SK-N-SH treated with all-trans-retinoic acid at 6 μM for 48 hours (cell line): ENCODE measurements at places on chromosomes 13 and 19.

DNA sequence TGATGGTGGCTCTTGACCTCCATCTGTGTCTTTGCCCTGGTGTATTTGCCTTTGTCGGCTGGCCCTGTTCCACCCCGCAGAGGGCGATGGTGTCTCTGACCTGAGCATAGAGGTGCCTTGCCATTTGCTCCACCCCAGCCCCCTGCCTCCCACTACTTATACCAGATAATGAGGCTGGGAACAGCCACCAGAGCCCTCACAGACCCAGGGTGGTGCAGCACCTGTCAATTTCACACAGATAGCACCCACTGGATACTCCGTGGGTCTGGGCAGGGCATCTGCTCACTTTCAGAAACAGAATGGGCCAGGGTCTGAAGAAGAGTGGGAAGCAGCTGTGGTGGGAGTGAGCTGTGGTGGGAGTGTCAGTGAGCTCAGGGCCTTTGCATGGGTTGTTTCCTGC lies 4.1 kb downstream of the ZNF536 start:
- no peak for ATAC-seq

DNA sequence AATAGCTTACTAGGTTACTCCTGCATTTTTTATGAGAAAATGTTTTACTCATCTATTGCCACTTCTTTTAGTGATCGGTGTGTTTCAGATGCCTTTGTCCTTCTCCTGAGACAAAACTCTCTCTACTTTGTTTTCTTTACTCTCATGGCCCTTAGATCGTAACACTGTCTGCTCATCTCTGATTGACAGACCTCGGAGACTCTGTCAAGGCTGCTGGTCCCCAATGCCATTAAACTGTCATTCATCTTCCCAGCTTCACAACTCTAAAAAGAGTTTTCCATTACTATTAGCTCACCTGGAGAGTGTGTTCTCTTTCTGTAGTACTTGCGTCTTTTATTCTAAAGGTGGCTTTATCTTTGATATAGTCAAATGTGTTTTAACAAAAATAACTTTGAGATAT lies 765.2 kb downstream of the SLITRK1 start:
- no peak for ATAC-seq

GRCh38 chr19:35796645-35797542 lies 15.8 kb downstream of the PRODH2 start:
- no peak for ATAC-seq

DNA sequence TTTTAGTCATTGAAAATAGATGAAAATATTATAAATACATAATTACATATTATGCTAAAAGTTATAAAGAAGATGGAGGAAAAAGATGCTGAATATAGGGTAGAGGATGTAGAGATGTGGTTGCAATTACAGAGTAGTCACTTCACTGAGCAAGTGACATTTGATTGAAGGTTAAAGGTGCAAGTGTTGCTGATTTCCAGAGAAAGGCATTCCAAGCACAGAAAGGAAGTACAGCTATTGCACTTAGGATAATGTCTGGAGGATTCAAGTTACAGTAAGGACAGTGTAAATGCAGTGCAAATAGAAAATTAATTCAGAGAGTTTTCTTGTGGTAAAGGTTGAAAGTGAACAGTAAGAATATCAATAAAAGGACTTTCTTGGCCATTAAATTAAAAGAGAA lies 1721.8 kb downstream of the PCDH9 start:
- ATAC-seq: peak; percentile 37; the same call in 2 of the 3 replicates

- no peak for ATAC-seq
These were observed 57.4 kb downstream of the PEPD start for GRCh38 chr19:33464010-33464732.

- ATAC-seq: no peak
These were observed 7.0 kb downstream of the RPS9 start for GRCh38 chr19:54207676-54207982.

GRCh38 chr19:12885749-12886650 lies 1.0 kb downstream of the KLF1 start:
- ATAC-seq: no peak

GRCh38 chr13:75454497-75454896 lies 27.5 kb downstream of the TBC1D4 start:
- ATAC-seq: no peak

DNA sequence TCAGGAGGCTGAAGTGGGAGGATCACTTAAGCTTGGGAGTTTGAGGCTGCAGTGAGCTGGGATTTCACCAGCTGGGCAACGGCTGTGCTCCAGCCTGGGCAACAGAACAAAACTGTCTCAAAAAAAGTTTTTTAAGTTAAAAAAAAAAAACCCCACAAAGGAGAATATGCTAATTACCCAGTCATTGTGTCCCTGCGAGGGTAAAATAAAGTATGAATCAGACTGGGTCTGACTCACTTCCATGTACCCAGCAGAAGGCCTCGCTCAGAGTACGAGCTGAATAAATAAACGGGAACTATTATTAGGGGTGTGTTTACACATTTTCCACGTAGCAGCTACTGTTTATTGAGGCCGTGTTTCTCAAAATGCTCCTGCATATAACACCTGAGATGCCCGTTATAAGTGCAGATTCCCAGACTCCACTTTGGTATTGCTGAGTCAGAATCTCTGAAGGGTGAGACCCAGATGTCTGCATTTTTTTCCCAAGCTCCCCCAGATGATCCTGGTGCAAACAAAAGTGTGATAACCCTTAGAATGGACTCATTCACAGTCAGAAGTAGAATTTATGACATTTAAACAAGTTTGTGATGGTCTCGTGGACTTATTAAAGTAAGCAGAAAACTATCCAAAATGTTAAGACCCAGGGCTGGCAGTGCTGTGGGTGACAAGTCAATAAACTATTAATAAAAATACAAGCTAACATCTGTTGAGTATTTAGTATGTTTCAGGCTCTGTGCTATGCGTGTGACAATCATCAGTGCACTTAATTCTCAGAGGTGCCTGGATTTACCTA lies 28.2 kb downstream of the KCNC3 start:
- ATAC-seq: peak; percentile 79

- no peak for ATAC-seq
These were observed 11.6 kb downstream of the OXGR1 start for GRCh38 chr13:96982672-96983071.

DNA sequence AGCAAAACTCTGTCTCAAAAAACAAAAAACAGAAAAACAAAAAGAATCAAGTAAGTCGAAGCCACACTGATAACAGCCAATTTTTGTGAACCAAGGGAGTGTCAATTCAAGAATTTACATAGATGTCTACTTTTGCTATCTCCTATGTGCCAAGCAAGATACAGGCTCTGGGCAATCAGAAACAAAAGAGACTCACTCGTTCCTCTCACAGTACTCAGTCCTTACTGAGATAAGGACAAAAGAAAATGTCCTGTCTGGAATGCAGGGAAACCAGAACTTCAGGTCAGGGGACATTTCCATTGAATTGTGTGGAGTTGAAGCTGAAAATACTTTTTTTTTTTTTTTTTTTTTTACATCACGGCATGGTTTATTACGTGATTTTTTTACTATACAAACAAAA lies 53.0 kb downstream of the NLRP12 start:
- no peak for ATAC-seq

DNA sequence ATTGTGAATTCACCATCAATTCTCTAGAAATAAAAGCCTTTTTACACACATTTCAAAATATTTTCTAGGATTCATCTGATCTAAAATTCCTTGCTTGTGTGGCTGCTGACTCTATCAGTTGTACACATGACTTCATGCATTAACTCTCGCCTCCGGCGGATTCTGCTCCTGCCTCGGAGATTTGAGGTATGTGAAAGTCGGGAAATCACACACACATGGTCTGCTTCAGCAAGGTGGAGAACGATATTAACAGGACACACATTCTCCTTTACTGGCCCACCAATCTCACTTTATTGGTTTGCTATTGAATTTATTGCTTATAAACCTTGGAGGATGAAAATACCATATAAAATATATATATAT lies 855.7 kb downstream of the SLITRK5 start:
- ATAC-seq: no peak

GRCh38 chr13:113220877-113221276 lies 11.5 kb downstream of the CUL4A start:
- peak; percentile 36 for ATAC-seq

DNA sequence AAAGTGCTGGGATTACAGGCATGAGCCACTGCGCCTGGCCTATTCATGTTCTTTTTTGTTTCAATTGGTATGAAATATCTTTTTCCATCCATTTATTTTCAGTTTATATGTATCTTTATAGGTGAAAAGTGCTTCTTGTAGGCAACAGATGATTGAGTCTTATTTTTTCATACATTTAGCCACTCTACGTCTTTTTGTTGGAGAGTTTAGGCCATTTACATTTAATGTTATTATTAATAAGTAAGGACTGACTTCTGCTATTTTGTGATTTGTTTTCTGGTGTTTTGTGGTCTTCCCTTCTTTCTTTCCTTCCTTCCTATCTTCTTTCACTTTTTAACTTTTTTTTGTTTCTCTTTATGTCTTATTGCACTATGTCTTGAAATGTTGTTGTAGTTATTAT lies 16.7 kb upstream of the KBTBD7 start:
- no peak for ATAC-seq

DNA sequence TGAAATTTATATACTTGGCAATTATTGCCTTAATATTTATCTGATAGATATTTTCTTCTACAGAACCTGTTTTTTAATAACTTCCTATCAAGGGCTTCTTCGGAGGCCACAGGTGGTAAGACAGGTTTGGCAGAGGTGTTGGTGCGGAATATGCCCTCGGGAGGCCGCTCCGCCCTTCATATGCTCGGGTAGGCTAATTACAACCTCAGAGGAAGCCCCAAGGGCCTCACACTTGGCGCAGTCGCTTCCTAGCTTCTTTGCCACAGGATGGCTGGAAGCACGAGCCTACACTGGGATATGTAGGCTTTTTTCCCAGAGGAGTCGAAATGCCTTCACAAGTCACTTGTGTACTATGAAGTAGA lies 68.8 kb downstream of the LMO7 start:
- peak; percentile 44 for ATAC-seq

GRCh38 chr19:3725121-3725520 lies 16.9 kb downstream of the TJP3 start:
- ATAC-seq: no peak

DNA sequence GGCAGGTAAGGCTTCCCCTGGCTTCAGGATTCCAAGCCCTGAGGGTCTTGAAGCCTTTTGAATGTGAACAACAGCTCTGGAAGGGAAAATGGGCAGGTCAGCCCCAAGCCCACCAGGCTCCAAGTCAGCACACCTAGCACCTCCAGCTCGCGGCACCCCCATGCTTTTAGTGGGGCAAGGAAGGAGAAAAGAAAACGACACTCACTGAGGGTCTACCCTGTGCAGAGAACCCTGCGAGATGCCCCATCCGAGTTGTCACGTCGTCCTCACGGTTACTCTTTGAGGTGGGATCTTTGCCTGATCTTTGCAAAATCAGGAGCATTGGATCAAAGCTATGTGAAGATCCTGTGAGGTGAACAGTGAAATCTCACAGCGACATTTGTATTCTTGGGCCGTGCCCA lies 5.7 kb upstream of the F10 start:
- no peak for ATAC-seq

DNA sequence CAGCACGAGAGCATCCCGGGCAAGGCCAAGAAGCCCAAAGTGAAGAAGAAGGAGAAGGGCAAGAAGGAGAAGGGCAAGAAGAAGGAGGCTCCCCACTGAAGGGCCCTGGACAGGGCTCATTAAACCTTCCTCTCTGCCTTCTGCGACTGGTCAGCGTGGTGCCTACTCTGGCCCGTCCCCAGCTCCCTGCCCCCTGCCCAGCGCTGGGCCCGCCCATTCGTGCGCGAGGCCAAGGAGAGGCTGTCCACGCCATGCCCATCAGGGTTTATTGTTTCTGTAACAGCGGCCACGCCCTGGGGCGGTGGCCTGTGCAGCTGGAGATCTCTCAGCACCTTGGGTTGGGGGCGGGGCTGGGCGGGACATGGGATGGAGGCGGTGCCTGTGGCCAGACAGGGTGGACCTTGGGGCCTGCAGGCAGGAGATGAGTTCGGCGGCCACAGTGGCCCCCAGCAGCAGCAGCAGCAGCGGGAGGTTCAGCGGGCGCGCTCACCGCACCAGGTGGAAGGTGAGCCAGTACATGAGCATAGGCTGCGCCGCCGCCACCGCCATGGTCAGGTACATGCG lies 897 bp downstream of the C19orf33 start:
- ATAC-seq: no peak

DNA sequence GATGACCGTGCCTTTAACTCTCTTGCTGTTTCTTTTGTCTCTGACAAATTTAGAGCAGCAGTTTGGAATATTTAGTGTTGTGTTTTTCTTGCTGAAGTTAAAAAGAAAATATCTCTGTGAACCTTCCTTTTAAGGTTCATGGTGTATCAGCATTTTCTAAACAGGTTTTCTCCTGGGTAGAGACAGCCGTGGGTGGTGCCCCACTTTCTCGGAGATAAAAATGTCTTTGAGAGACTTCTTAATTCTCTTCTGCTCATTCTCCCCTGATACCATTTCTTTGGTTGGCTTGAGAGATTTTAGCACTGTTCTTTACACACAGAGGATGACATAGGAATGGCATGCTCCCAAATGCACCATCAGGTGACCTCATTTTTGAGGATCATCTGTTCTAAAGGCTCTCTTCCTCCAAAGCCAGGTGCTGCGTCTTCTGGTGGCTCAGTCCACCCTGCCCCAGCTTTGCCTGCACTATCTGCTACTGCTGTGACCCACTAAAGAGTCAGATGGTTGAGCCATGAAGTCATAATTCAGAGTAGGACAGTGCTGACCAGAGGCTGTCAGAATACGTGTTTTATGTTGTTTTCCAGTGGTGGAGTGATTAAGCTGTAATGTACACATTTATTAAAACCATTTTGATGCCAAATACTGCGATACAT lies 90.3 kb upstream of the SLC10A2 start:
- no peak for ATAC-seq

- no peak for ATAC-seq
These were observed 678 bp downstream of the BCAT2 start for GRCh38 chr19:48810151-48810550.

GRCh38 chr13:97544031-97544765 lies 110.2 kb downstream of the RAP2A start:
- no peak for ATAC-seq

- ATAC-seq: no peak
These were observed 303.3 kb downstream of the POU4F1 start for GRCh38 chr13:78299832-78300623.

DNA sequence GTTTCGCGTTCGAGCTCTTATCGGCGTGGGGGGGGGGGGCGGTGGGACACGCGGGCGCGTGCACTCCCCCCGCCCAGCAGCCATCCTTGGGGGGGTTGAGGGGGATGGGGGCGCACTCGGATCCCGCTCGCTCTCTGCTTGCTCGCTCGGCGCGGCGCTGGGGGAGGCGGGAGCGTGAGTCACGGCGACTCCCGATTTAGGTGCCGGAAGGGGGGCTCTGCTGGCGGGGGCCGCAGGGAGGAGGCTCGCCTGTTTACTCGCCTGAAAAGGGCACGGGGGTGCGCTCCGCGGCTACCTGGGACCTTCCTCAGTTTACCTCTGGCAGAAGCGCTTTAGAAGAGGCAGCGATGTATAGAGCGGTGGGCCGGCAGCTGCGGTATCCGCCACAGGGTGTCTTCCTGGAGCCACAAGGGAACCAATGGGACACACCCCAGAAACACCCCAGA lies 1.1 kb upstream of the PDE4A start:
- no peak for ATAC-seq
